Type B pancreatic cell (in vitro differentiated cells): ENCODE measurements at places on chromosomes 13 and 19. TPM values are rescaled to one million over a fixed set of nuclear protein-coding genes. Genes with fewer than 3 reads are reported as not detected.
A peak's percentile ranks its signal among the peaks of the same experiment; 100 is the strongest.

GRCh38 chr13:106376401-106377112, 158.9 kb downstream of the EFNB2 start:
- H3K4me3 ChIP-seq = no peak overlapping the region
- H3K4me1 ChIP-seq = peaks cover 33% of the 10 kb centered on the region
- no peak overlapping the region for H3K27ac ChIP-seq
- peaks cover 7% of the 10 kb centered on the region for H3K27me3 ChIP-seq
- no peak for DNase-seq
- peaks cover 3% of the 10 kb centered on the region for H3K36me3 ChIP-seq

DNA sequence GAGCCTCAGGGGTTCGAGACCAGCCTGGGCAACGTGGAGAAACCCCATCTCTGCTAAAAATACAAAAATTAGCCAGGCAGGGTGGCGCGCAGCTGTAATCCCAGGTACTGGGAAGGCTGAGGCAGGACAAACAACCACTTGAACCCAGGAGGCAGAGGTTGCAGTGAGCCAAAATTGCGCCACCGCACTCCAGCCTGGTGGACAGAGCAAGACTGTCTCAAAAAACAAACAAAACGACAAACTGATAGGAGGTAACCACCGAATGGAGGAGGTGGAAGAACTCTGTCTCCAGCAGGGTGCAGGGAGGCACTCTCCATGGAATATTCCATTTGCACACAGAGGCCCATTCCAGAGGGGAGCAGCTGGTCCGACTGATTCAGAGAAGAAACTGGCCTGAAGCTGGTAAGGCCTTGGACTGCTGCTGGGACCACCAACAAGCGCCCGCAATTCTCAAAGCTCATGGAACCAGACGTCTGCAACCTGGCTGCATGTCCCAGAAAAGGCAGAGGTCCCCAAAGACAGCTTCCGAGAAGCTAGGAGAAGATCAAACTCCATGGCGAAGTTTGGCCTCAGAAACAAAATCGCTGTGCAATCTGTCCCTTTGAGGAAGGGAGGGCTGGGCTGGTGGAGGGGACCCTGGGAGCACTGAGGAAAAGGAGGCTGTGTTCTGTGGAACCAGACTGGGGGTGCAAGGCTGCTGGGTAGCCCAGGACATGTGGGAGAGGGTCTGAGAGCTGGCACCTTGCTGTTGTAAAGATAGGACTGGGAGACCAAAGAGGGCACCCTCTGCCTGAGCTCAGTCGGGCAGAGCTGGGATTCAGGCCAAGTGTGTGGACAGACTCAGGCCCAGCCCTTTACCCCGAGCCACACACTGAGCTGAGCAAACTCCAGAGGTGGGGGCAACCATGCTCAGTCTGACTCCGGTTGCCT, 35.2 kb downstream of the SLC25A42 start:
- no peak overlapping the region for H3K27ac ChIP-seq
- no peak for DNase-seq
- no peaks in the 10 kb centered on the region for H3K4me1 ChIP-seq
- H3K4me3 ChIP-seq = no peak overlapping the region
- no peaks in the 10 kb centered on the region for H3K27me3 ChIP-seq

The ITGBL1 gene
- total RNA-seq = 0.14 TPM in 2 replicates

GRCh38 chr19:48518207-48518606, 6.6 kb upstream of the LMTK3 start:
- peaks cover 5% of the 10 kb centered on the region for H3K4me1 ChIP-seq
- H3K36me3 ChIP-seq = no peaks in the 10 kb centered on the region
- no peak overlapping the region for H3K4me3 ChIP-seq
- no peak for DNase-seq
- H3K27ac ChIP-seq = no peak overlapping the region

- H3K36me3 ChIP-seq = no peaks in the 10 kb centered on the region
- peaks cover 58% of the 10 kb centered on the region for H3K27me3 ChIP-seq
- no peak overlapping the region for H3K27ac ChIP-seq
- no peak overlapping the region for H3K4me3 ChIP-seq
- no peak for DNase-seq
Measured at GRCh38 chr19:17677002-17677401, 11.2 kb downstream of the UNC13A start.

GRCh38 chr13:109782066-109782822, 4.1 kb downstream of the IRS2 start:
- no peak overlapping the region for H3K27ac ChIP-seq
- no peak for DNase-seq
- no peaks in the 10 kb centered on the region for H3K27me3 ChIP-seq
- H3K36me3 ChIP-seq = peaks cover 28% of the 10 kb centered on the region
- peaks cover 37% of the 10 kb centered on the region for H3K4me1 ChIP-seq

DNA sequence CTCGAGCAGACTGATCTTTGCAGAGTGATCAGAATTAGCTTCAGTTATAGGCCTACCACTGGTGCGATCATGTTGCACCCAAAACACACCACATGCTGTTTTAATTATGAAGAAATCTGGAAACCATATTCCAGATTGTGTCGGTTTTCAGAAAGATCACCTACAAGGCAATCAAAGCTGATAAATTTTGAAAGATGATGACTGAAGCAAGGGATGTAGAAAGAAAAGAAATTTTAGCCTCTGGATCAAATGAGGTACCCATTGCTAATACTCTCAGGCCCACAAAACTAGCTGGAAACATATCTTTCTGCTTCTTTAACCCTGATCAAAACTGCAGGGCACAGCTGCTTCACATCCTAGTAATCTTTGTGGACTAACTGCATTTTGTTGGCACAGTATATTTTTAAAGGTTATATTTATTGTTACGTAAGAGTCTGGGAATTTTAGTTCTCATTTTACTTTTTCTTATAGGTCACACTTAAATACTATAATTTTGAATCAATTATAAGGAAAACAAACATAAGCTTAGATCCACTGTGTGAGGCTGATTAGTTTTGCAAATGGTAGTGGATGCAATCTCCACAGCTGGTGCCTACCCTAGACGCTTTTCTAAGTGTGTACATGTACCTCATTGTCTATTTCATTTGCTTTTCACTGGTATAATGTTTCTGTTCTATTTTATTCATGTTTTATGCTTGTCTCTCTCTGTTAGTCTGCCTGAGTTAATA, 150.9 kb downstream of the RGCC start:
- H3K27me3 ChIP-seq = no peaks in the 10 kb centered on the region
- no peak overlapping the region for H3K27ac ChIP-seq
- peaks cover 31% of the 10 kb centered on the region for H3K4me1 ChIP-seq
- DNase-seq = no peak
- H3K4me3 ChIP-seq = no peak overlapping the region
- peaks cover 31% of the 10 kb centered on the region for H3K36me3 ChIP-seq

DNA sequence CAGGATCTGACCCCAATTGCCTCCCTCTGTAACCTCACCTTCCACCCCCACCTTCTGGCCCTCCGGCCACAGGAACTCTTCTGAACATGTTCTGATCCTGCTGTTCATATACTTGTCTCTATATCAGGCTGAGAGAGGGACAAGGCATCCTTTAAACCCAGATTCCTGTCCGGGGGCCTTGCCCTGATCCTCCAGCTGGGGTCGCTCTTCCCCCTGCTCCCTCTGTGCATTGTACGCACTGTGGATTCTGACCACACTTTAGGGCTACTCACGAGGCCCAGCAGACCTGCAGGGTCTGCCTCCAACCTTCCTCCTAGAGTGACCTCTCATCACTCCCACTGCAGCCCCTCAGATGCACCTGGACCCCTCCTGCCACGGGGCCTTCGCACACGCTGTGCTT, 269.3 kb downstream of the UQCRFS1 start:
- no peak for DNase-seq
- no peak overlapping the region for H3K27ac ChIP-seq
- peaks cover 5% of the 10 kb centered on the region for H3K4me1 ChIP-seq
- no peaks in the 10 kb centered on the region for H3K36me3 ChIP-seq
- H3K4me3 ChIP-seq = no peak overlapping the region
- H3K27me3 ChIP-seq = peaks cover 16% of the 10 kb centered on the region

The SSC5D gene
- total RNA-seq = 0.83 and 1.5 TPM in 2 replicates

DNA sequence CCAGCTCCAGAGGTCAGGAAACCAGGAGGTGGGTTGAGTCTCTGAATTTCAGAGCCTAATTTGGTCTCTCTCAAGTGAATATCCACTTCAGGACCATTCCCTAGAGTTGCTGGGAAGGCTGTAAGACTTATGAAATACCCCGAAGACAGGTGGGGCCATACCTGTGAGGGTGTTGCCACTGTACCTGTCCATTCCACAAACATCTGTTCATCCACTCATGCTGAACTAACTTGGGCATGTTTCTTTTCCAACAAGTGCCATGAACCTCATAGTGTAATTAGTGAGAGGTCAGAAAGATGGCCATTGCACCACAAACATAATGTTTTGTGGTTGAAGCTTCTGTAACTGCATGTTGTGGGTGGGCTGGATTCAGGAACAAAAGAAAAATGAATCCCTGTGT, 7.8 kb downstream of the ILF3 start:
- DNase-seq = no peak
- no peaks in the 10 kb centered on the region for H3K27me3 ChIP-seq
- H3K27ac ChIP-seq = peak overlapping the region; percentile 73
- H3K4me3 ChIP-seq = no peak overlapping the region

The ADAMTSL5 gene
- total RNA-seq = 3.4 and 10.6 TPM in 2 replicates

The RGL3 gene
- 44.8 and 49.6 TPM in 2 replicates for total RNA-seq

The PRSS57 gene
- not detected in 2 replicates for total RNA-seq

The PDX1 gene
- 7.1 and 16.2 TPM in 2 replicates for total RNA-seq

DNA sequence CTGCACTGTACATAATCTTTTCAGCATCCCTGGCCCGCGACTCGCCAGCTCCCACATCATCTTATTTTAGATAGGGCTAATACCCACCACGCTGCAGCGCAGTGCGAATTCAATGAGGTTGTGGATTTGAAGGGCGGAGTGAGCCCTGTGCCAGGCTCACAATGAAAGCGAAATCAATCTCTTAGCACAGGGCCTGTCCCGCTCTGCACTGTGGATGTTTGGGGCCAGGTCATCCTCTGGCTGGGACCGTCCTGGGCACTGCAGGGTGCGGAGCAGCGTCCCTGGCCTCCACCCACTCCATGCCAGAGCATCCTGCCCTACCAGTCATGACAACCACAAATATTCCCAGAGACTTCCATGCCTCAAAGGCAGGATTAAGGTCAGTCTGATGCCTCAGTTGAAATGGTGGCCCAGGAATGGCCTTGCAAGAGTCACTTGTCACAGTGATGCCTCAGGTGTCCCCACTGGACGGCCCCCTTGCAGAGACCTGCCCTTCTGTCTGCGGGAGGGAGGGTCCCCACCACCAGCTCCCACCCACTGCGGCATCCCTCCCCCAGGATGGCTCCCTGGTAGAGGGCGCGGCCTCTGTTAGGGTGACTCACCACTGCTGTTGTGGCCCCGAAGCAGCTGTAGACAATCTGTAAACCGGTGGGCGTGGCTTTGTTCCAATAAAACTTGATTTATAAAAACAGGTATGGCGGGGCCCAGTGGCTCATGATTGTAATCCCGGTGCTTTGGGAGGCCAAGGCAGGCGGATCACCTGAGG, 5.6 kb downstream of the UHRF1 start:
- H3K27ac ChIP-seq = peak overlapping the region; percentile 52
- H3K27me3 ChIP-seq = no peaks in the 10 kb centered on the region

DNA sequence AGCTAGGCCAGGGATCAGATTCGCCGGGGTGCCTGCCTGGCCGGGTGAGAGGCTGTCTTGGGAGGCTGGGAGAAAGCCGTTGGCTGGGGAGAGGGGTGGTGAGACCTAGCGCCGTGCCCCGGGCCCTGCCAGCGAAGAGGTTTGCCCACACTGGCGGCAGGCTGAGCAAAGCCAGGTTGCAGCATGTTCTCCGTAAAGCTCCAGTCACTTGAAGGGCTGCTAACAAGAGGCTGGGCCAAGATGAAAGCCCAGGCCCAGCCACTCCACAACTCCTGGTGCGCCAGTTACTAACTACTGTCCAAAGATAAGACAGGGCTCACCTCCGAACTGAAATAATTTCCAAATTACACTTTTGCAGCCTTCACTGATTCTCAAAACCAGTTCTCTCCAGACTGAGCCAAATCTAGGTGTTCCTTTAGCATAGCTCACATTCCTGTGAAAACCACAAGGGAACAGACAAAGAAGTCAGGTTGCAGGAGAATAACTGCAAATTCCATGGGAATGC, 16.3 kb downstream of the ELAVL1 start:
- H3K27ac ChIP-seq = peak overlapping the region; percentile 46
- H3K27me3 ChIP-seq = no peaks in the 10 kb centered on the region
- no peak for DNase-seq

DNA sequence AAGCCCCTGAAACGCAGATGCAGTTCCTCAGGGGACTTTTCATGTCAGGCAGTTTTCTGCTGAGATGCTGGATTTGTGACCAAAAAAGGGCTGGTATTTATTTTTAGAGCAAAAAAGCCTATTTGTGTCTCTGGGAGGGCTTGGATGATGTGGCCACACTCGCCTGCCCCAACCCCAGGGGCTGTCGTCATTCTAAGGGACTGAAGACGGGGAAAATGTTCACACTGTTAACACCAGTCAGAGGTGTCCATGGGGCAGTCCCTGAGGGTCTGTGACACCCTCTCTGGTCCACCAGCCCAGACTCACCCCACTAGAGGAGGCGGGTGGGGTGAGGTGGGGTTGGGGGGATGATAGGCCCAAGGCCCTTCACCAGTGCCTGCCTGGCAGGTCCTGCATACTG, 15.9 kb upstream of the EPHX3 start:
- no peak for DNase-seq
- H3K4me3 ChIP-seq = no peak overlapping the region
- H3K27me3 ChIP-seq = no peaks in the 10 kb centered on the region
- no peak overlapping the region for H3K27ac ChIP-seq

- peaks cover 3% of the 10 kb centered on the region for H3K4me1 ChIP-seq
- H3K4me3 ChIP-seq = no peak within 1 kb of the TSS
- no peak for DNase-seq
- peaks cover 10% of the 10 kb centered on the region for H3K27me3 ChIP-seq
Measured at GRCh38 chr19:2249010-2249866, at the start of gene AMH. Gene AMH, plus strand, starts transcription at chr19:2249323. Its CDS starts 10 bp downstream, at chr19:2249333.

The F7 gene
- 3.0 and 5.3 TPM in 2 replicates for total RNA-seq

DNA sequence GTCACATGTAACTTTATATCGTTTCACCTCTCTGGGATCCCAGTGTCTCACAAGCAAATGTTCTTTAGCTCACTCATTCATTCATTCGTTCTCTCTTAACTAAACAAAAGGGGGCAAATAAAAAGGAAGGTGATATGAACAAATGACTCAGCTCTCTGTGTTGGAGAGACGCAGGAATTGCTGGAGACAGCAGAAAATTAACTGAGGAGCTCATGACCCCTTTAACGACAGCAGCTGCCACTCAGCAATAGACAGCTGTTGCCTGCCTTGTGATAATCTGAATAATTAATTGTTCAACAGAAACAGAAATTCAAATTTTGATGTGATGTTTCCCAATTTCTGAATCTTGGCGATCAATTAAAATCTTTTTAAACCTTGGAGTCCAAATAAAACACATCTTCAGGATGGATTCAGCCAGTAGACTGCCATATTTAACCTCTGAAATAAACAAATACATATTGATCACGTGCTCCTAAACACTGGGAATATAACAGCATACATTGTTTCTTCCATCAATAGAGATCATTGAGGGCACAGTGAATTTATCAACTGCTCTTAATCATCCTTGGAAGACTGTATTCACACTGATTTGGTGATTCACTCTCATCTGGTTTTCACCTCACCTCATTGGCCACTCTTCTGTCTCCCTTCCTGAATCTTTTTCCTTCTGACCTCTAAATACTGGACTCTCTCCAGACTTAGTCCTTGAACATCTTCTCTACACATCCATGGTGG, 63.3 kb downstream of the MBNL2 start:
- no peaks in the 10 kb centered on the region for H3K27me3 ChIP-seq
- DNase-seq = no peak
- no peak overlapping the region for H3K27ac ChIP-seq
- peak overlapping the region; percentile 25 for H3K4me3 ChIP-seq

GRCh38 chr19:2782329-2782935, 641 bp downstream of the SGTA start:
- peaks cover 30% of the 10 kb centered on the region for H3K4me1 ChIP-seq
- DNase-seq = no peak
- no peaks in the 10 kb centered on the region for H3K36me3 ChIP-seq

- H3K27me3 ChIP-seq = no peaks in the 10 kb centered on the region
- H3K27ac ChIP-seq = no peak overlapping the region
- H3K4me3 ChIP-seq = no peak overlapping the region
- DNase-seq = no peak
Measured at GRCh38 chr13:95256091-95256490, 45.2 kb downstream of the ABCC4 start.

The PRKCSH gene
- total RNA-seq = 342 and 403 TPM in 2 replicates
